ENCODE measurements at places on chromosomes 1 and 21. TPM values are rescaled to one million over a fixed set of nuclear protein-coding genes. Genes with fewer than 3 reads are reported as not detected.

DNA sequence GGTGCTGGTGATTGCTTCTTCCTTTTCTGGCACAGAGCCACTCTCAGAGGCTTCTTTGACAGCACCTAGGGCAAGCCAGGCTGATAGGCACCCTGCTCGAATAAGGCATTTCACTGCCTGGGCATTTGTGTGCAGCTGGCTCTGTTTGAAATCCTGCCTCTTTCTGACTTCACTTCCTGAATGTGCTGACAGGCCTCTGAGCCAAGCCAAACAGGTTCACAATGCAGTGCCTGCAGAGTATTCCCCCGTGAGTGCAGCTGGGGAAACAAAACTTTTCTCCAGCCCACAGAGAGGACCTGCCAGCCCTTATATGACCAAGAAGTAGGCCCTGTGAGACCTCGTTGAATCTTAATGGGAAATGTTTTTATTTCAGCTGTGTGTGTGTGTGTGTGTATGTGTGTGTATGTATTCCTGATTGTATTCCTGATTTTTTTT is 10.4 kb downstream of the JUN start:
- DNase-seq = no peak

Gene GREM2
- total RNA-seq = not detected

- DNase-seq = no peak
These were observed 62.6 kb upstream of the C1orf105 start for GRCh38 chr1:172357753-172358385.

GRCh38 chr1:32758795-32759430 is 56.3 kb upstream of the SYNC start:
- DNase-seq = no peak

DNA sequence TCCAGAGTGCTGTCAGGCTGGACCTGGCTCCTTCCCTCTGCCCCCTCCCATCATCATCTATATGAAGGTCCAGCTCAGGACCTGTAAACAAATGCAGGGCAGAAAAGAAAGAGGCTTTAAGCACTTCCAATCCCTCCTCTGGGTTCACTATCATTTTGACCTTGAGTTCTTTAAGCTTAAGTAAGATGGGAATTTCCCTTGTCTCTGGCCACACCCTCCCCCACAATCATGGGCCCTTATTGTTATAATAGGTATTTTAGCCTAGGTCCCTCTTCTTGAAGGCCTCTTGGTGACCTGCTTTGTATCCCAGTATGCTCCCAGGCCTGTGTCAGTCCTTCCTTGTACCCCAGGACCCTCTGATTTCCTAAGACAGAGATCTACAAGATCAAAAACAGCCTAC is 45.1 kb upstream of the EPS15 start:
- DNase-seq = no peak

- no peak for DNase-seq
These were observed 155.4 kb upstream of the DUSP10 start for GRCh38 chr1:221897321-221897721.

- no peak for DNase-seq
These were observed 154.3 kb upstream of the RNPC3 start for GRCh38 chr1:103371234-103371633.

- no peak for DNase-seq
These were observed 666.2 kb downstream of the ADGRL2 start for GRCh38 chr1:82466891-82467290.

GRCh38 chr21:46207920-46208591 is 20.5 kb downstream of the LSS start:
- no peak for DNase-seq

Gene DNAJC8
- 127 TPM for total RNA-seq

DNA sequence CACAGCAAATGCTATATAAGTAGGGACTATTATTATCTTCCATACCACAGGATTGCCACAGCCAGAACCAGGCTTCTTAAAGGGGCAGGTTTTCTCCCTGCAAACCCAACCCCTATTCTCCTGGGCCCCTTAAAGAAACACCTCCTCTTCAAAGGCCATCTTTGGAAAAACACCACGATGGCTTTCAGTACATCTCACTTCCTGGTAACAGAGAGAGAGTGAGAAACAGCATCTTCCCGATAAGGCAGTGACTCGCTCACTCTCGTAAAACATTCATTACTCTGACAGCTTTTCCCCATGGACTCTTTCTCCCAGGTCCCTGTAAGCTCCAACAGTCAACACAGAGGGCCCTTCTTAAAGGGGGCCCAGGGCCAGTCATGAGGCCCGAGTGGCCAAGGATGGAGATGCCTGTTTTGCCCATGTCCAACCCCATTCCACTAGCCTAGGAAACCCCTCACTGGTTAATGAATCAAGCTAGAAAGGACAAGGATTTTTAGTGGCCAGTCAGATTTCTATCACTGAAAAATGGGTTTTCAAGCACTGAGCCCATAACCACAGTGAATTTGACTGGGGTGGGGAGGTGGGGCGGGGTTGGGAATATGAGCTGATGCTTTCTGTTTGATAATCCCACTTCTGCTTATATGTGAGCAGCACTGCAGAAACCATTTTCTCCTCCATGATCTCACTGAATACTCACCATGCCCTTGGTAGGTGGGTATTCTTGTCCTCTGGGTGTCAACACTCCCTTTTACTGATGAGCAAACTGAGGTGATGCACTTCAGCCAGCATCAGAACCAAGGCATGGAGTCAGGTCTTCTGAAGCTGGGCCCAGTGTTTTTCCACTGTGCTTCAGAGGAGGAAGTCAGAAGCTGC is 3.6 kb upstream of the NAV1 start:
- no peak for DNase-seq

GRCh38 chr1:40140211-40140973 is 20.8 kb upstream of the RLF start:
- no peak for DNase-seq

Gene UBE2U
- not detected for total RNA-seq

DNA sequence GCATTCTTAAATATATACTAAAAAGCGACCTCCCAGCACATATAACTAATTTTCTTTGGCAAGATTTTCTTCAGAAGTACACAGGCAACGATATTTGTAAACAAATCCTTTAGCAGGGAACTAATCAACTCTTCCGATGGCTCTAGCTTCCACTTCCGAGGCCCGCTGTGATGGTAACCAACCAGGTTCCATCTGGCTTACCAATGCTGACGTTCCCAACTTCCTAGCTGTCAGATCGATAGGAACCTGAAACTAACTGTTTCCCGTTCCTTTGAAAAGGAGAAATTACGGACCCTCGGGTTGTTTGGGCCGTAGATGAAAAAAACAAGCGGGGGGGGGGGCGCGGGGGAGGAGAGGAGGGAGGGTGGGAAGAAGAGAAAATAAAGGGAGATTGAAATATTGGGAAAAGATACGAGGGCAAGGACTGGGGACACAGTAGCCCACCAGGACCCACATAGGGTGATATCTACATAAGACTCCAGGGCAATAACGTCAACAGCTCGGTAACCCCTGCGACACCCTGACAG is 513 bp downstream of the GTF2B start:
- no peak for DNase-seq

Measured in Panc1 (cell line).